Ovary (tissue), 10 donors: ENCODE measurements at places on chromosomes 3 and 15. TPM values are rescaled to one million over a fixed set of nuclear protein-coding genes. Genes with fewer than 3 reads are reported as not detected.
A peak's percentile ranks its signal among the peaks of the same experiment; 100 is the strongest.

Gene TIMP4
- 5.8 TPM for polyA plus RNA-seq

Gene SLITRK3
- 7.6 TPM for polyA plus RNA-seq

Gene CSTA
- polyA plus RNA-seq, result 38.5 TPM

Gene PODXL2
- polyA plus RNA-seq, result 10.0 TPM

Gene C3orf22
- polyA plus RNA-seq, result 0.04 TPM

Gene MST1
- polyA plus RNA-seq, result 3.5 TPM

Gene CCDC39
- polyA plus RNA-seq, result 0.72 TPM

Gene TRPM7
- polyA plus RNA-seq, result 12.4 TPM

DNA sequence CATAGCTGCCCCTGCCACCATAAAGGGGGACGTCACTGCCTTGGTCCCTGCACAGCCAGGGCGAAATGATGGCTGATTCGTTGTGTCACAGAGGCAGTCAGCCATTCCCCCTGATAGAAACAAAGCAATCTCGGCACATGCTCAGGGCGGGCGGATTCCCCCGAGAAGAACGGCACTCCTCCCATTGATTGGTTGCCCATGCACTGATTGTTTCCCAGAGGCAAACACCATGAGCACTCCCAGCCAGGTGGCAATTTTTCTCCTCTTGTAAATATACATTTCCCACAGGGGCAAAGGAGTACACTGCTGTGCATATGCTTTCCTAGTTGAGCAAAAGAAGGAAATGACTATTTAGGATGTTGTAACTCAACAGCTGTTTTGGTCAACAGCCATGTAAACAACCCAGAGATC, 56.5 kb downstream of the KY start:
- no peak for DNase-seq

GRCh38 chr3:58635371-58636285, 30.9 kb downstream of the FAM3D start:
- no peak for DNase-seq

- DNase-seq, result no peak
Observed at GRCh38 chr15:55853134-55853533, 110.2 kb upstream of the PRTG start.

DNA sequence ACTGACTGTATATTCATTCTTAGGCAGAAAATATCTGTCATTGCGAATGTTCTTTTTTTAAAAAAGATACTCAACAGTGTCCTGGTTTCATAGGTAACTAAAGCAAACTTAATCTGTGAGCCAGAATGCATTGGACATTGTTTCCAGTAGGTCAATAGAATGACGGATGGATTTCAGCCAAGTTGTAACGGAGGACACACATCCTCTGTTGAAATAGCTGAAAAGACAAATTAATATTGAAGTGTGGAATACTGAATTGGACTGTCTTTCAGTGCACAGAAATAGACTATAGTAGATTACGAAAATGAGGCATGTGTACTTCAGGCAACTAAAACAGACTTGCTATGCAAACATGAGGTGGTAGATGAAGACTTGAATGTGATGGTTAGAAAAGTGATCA, 461.6 kb downstream of the WDR72 start:
- no peak for DNase-seq

- no peak for DNase-seq
Observed at GRCh38 chr3:160556141-160556540, 9.2 kb downstream of the KPNA4 start.

DNA sequence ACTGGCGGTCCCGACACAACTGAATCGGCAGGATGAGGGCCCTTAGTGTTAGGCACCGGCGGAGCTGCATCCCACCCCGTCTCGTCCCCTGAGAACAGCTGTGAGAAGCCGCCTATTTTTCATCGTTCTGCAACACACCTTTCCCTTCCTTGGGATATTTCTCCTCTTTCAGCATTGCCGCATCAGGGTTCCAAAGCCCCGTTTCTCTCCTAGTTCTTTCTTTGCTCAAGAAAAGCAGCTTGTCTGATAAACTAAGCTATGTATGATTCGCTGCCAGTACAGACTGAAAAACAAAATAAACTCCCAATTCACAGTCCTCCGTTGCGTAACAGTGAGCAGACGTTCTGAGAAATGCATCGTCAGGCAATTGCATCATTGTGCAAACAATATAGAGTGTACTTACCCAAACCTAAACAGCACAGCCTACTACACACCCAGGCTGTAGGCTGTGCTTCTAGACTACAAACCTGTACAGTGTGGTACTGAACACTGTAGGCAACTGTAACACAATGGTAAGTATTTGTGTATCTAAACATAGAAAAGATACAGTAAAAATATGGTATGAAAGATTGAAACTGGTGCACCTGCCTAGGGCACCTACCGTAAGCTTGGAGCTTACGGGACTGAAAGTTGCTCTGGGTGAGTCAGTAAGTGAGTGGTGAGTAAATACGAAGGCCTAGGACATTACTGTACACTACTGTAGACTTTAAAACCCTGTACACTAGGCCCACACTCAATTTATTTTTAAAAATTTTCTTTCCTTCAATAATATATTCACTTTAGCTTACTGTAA, 8.9 kb upstream of the ADAMTS17 start:
- DNase-seq, result peak; percentile 80

- DNase-seq, result no peak
Observed at GRCh38 chr3:36957862-36958686, 13.2 kb upstream of the TRANK1 start.

GRCh38 chr15:98610991-98611390, 37.3 kb upstream of the IGF1R start:
- no peak for DNase-seq

DNA sequence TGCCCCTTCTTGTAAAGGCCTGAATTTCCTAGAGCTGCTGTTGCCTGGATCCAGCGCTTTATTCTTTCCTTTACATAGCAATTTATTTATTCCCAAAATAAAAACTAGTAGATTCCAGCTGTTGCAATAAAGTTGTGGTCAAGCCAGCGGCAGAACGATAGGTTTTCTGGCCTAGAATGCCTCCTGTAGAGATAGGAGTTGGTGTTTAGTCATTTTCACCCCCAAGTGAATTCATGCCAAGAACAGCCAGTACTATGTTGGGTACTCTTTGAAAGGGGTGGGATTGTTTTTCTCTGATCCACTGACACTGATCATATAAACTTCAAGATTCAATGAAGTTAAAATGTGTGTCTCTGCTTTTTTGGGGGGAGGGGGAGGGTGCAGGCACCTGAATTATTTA, 69.7 kb downstream of the KLHL25 start:
- DNase-seq, result peak; percentile 69

- no peak for DNase-seq
Observed at GRCh38 chr3:65449841-65450428, 588.8 kb downstream of the MAGI1 start.

DNA sequence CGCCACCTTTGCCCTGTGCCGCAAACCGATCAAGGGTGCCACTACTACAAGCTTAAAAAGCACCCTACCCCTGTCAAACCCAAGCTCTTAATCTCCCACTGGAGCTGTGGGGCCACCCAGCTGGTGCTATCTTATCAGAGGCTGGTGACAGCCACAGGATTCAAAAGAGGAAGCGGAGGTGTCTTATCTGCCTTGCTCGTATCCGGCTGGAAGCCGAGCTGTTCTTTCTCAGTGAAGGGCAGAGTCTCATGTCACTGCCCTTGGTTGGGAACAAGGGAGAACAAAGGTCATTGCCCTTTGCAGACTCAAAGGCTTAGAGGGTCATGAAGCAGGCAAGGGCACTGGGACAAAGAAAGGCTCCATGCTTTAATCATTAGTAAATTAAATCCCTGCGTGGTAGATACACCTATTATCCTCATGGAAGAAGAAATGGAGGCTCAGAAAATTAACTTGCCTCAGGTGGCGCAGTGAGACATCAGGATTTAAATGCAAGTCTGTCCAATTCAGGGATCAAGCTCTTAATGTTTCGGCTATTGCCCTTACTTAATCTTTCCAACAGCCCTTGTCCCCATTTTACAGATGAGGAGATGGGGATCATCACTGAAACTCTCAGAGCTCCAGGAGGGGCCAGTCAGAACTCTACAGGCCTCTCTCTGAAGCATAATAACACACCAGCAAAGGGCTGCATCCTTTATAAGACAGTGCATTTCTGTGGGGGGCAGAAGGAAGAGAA, 360.0 kb upstream of the PROK2 start:
- no peak for DNase-seq

DNA sequence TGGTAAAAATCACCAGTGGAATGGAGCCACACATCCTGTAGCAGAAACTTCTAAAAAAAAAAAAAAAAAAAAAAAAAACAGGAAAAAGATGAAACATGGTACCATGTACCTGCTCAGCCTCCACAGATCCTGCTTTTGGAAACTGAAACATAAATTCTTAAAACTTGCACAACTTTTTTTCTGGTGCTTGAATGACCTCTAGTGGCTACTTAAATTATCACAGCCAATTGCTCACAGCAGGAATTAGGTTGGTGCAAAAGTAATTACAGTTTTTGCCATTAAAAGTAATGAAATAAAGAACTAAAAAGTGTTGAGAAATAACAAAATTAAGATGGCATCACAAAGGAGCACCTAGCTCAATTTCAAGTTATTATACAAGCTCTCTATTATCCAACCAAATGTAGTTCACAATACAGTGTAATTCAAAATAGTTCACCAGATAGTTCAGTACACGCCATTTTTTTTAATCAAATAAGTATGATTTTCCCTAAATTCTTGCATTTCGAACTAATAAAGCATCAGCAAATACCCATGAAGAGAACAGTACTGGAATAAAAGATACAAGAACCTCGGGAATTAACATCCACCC, 80.6 kb downstream of the ULK4 start:
- DNase-seq, result no peak
